ENCODE measurements at places on chromosomes 3 and 15. TPM values are rescaled to one million over a fixed set of nuclear protein-coding genes. Genes with fewer than 3 reads are reported as not detected.

OR5K2 gene
- total RNA-seq, result not detected

GOLGA8J gene
- total RNA-seq, result not detected

MYRIP gene
- not detected for total RNA-seq

CASR gene
- total RNA-seq, result not detected

CLEC3B gene
- total RNA-seq, result 47.1 TPM

TMEM39A gene
- total RNA-seq, result 73.1 TPM

GRCh38 chr3:76025561-76025960, 240.2 kb upstream of the ZNF717 start:
- DNase-seq, result no peak
- H3K4me3 ChIP-seq, result no peak overlapping the region
- no peak overlapping the region for H3K27ac ChIP-seq
- no peaks in the 10 kb centered on the region for H3K27me3 ChIP-seq
- no peaks in the 10 kb centered on the region for H3K36me3 ChIP-seq

GRCh38 chr3:15336057-15336456, 3.7 kb upstream of the SH3BP5 start:
- no peak for DNase-seq
- H3K27ac ChIP-seq, result no peak overlapping the region
- no peaks in the 10 kb centered on the region for H3K36me3 ChIP-seq
- no peaks in the 10 kb centered on the region for H3K27me3 ChIP-seq
- H3K4me3 ChIP-seq, result no peak overlapping the region

- no peak overlapping the region for H3K27ac ChIP-seq
- no peak overlapping the region for H3K4me3 ChIP-seq
- no peak for DNase-seq
- no peaks in the 10 kb centered on the region for H3K27me3 ChIP-seq
- H3K36me3 ChIP-seq, result peaks cover 6% of the 10 kb centered on the region
Observed at GRCh38 chr15:51775967-51776816, 24.8 kb downstream of the TMOD2 start.

DNA sequence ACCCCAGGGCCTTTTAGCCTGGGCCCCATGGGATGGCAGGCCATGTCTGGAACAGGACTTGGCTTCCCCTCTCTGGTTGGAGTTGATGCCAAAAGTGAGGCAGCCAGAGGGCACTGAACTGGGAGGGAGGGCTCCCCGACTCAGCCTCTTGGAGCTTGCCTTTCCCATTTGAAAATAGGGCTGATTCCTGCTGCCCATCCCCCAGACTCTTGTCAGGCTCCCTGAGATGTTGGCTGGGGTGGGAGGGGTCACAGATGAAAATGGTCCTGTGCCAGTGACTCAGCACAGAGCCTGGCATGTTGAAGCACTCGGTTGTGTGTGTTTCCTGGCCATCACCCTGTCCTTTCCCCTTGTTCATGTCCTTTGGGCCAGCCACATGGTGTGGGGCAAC, 6.6 kb downstream of the PPCDC start:
- DNase-seq, result no peak
- peak overlapping the region; percentile 89 for H3K27ac ChIP-seq
- H3K4me3 ChIP-seq, result no peak overlapping the region
- peaks cover 52% of the 10 kb centered on the region for H3K4me1 ChIP-seq
- H3K27me3 ChIP-seq, result no peaks in the 10 kb centered on the region

- peaks cover 23% of the 10 kb centered on the region for H3K27me3 ChIP-seq
- no peaks in the 10 kb centered on the region for H3K36me3 ChIP-seq
- no peak for DNase-seq
- no peak overlapping the region for H3K4me3 ChIP-seq
- H3K4me1 ChIP-seq, result no peaks in the 10 kb centered on the region
Observed at GRCh38 chr3:129942296-129942695, 32.2 kb upstream of the TRH start.

GRCh38 chr3:138974462-138974861, 27.4 kb downstream of the FOXL2NB start:
- DNase-seq, result no peak
- no peaks in the 10 kb centered on the region for H3K36me3 ChIP-seq
- H3K4me3 ChIP-seq, result no peak overlapping the region
- no peak overlapping the region for H3K27ac ChIP-seq
- H3K27me3 ChIP-seq, result peaks cover 30% of the 10 kb centered on the region
- no peaks in the 10 kb centered on the region for H3K4me1 ChIP-seq

- no peak overlapping the region for H3K4me3 ChIP-seq
- H3K4me1 ChIP-seq, result peaks cover 39% of the 10 kb centered on the region
- no peaks in the 10 kb centered on the region for H3K36me3 ChIP-seq
- no peak for DNase-seq
- H3K27me3 ChIP-seq, result no peaks in the 10 kb centered on the region
- H3K27ac ChIP-seq, result no peak overlapping the region
Observed at GRCh38 chr15:71678191-71678590, 132.2 kb upstream of the NR2E3 start.

DNA sequence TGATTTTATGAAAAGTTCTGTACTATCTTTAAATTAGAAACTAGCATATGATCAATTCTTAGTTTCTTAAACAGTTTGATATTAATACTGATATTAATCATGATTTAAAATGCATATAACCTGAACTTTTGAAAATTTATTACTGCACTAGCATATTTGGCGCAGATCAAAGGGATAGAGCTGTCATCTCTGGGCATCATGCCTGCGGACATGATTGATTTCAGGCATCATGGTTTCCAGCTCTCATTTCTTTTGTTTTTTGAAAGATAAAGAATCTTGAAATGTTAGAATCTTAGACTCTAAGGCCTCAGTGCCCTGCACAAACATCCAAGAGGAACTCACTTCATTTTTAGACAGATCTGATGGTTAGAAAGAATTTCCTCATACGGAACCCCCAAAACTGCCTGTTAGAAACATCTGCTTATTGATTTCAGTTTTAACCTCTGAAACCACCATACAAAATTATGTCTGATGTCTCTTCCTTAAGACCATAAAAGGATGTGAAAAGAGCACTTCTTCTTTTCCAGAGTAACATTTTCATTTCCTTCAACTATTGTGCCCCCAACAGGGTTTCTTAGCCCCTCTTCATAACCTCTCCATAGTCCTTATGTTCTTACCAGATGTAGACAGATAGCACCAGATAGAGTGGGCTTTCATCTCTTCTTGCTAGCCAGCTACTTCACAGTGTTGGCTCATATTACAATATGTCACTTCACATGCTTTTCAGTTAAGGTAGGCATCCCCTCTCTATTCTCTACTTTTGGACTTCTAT, 110.8 kb downstream of the BBX start:
- peaks cover 5% of the 10 kb centered on the region for H3K4me1 ChIP-seq
- no peaks in the 10 kb centered on the region for H3K36me3 ChIP-seq
- no peaks in the 10 kb centered on the region for H3K27me3 ChIP-seq
- H3K27ac ChIP-seq, result no peak overlapping the region
- DNase-seq, result no peak
- H3K4me3 ChIP-seq, result no peak overlapping the region

- no peak overlapping the region for H3K4me3 ChIP-seq
- no peak for DNase-seq
- H3K27me3 ChIP-seq, result no peaks in the 10 kb centered on the region
- H3K36me3 ChIP-seq, result peaks cover 1% of the 10 kb centered on the region
- H3K27ac ChIP-seq, result no peak overlapping the region
Observed at GRCh38 chr3:109413049-109413448, 75.7 kb upstream of the DPPA4 start.

GRCh38 chr3:54931182-54931581, 3.3 kb upstream of the LRTM1 start:
- no peak overlapping the region for H3K27ac ChIP-seq
- H3K27me3 ChIP-seq, result no peaks in the 10 kb centered on the region
- no peak overlapping the region for H3K4me3 ChIP-seq
- no peaks in the 10 kb centered on the region for H3K36me3 ChIP-seq
- H3K4me1 ChIP-seq, result no peaks in the 10 kb centered on the region
- no peak for DNase-seq

DNA sequence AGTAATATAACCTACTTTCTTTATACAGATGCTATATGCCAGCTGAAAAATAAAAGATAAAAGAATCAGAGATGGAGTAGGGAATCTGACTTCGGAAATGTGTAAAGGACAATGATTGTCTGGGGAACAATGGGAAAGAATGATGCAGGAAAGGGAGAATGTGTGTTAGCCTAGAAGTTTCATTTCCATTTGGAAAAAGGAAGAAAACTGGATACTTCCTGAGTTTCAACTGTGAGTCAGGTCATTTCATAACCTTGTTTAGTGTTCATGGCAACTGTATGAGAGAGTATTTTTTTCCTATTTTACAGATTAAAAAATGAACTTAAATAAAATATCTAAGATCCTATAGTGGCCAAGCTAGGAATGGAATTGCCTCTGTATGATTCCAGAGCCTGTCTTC, 261.3 kb upstream of the NECTIN3 start:
- peak overlapping the region; percentile 64 for H3K27ac ChIP-seq
- H3K36me3 ChIP-seq, result peaks cover 7% of the 10 kb centered on the region
- DNase-seq, result no peak
- H3K27me3 ChIP-seq, result no peaks in the 10 kb centered on the region
- peaks cover 46% of the 10 kb centered on the region for H3K4me1 ChIP-seq

GRCh38 chr3:74535281-74535680, 79.2 kb downstream of the CNTN3 start:
- DNase-seq, result no peak
- peaks cover 57% of the 10 kb centered on the region for H3K4me1 ChIP-seq
- H3K4me3 ChIP-seq, result no peak overlapping the region
- H3K36me3 ChIP-seq, result no peaks in the 10 kb centered on the region
- no peaks in the 10 kb centered on the region for H3K27me3 ChIP-seq
- H3K27ac ChIP-seq, result no peak overlapping the region

All from chondrocyte (in vitro differentiated cells).